ENCODE measurements at places on chromosomes 5 and 9. TPM values are rescaled to one million over a fixed set of nuclear protein-coding genes. Genes with fewer than 3 reads are reported as not detected.

DNA sequence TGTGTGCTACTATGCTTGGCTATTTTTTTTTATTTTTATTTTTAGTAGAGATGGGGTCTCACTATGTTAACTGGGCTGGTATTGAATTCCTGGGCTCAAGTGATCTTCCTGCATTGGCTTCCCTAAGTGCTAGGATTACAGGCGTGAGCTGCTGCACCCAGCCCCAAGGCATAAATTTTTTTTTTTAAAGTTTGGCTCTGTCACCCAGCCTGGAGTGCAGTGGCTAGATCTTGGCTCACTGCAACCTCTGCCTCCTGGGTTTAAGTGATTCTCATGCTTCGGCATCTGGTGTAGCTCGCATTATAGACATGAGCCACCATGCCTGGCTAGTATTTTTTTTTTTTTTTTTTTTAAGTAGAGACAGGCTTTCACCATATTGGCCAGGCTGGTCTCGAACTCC is 70.3 kb downstream of the RAB24 start:
- DNase-seq, result no peak

- no peak for DNase-seq
These were observed 16.5 kb upstream of the NRARP start for GRCh38 chr9:137318602-137319001.

GRCh38 chr5:89268460-89268859 is 385.5 kb upstream of the MEF2C start:
- DNase-seq, result no peak

GRCh38 chr5:57716661-57717060 is 234.1 kb upstream of the ACTBL2 start:
- DNase-seq, result no peak

DNA sequence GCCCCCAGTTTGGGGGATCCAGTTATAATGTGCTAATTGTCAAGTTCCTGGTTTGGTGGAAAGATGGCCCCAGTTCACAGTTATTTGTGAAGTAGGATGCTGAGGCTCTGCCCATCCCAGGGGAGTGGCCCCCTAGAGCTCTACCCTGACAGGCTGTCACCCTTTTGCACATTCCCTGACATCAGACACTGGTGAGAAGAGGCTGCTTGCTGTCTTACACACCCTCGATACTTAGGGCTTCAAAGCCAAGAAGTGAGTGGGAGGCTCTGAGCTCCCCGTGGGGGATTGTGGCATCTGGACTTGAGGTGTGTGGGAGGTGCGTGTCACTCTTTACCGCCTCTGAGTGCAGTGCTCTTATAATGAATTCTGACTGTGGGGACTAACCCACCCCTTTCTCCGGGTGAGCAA is 168.5 kb downstream of the DOCK2 start:
- no peak for DNase-seq

GRCh38 chr5:65548281-65548680 is 14.7 kb downstream of the CENPK start:
- no peak for DNase-seq

GRCh38 chr9:129385211-129385934 is 207.3 kb upstream of the IER5L start:
- DNase-seq, result no peak

DNA sequence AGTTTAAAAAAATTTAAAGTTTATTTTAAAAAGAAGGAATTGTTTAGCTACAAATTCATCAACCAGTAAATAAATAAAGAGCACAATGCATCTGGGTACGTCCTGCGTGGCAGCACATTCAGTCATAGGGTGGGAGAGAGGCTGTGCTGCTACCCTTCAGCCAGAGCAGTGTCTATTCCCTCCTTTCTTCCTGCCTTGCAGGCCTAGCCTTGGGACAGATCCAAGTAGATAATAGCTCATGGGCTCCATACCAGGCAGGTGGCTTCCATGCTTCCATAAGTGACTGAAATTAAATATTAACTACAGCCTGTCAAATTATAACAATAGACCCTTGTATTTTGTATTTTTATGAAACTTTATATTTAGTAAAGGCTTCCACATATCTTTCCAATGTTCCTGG is 408.3 kb upstream of the RGMB start:
- peak; percentile 18 for DNase-seq

GRCh38 chr5:145934276-145934675 is 2.1 kb upstream of the SH3RF2 start:
- DNase-seq, result no peak

GRCh38 chr9:75891277-75891741 is 836 bp downstream of the PCSK5 start:
- DNase-seq, result peak; percentile 58

- no peak for DNase-seq
These were observed 79.8 kb upstream of the MELK start for GRCh38 chr9:36492865-36493264.

GRCh38 chr5:164649266-164649665 is 1143.8 kb downstream of the MAT2B start:
- no peak for DNase-seq

- no peak for DNase-seq
These were observed 507 bp upstream of the DPH7 start for GRCh38 chr9:137579259-137579604.

Gene PCDHA2
- not detected for total RNA-seq

Gene AFAP1L1
- total RNA-seq, result 1.9 TPM

Gene PPP1R2B
- total RNA-seq, result not detected

Gene SLC6A18
- 0.11 TPM for total RNA-seq

Gene ZMYND19
- total RNA-seq, result 12.5 TPM

Gene GRIA1
- 0.20 TPM for total RNA-seq

Gene GABRB2
- total RNA-seq, result 1.3 TPM
